T-helper 2 cell treated with Interferon-gamma antibody and Interleukin-4, amounts not matched to agents 5 μg/mL and 100 μg/mL, for 36 hours (primary cell): ENCODE measurements at places on chromosomes 7 and 10.

DNA sequence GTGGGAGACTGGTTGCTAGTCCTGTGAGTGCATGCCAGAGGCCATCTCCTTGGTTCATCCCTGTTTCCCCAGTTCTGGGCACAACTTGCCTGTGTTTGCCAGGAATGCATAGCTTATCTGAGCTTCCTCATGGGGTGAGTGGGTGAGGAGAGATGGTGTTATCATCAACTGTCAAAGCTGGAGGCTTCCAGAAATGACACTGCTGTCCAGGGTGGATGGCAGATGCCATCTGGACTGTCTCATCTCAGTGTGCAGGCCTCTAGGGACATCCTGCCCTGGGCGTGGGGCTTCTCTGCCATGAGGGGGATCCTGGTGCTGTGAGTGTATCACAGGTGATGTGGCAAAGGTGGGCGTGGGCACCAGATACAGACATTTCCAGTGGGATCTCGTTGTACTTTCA is 328.6 kb downstream of the DPP6 start:
- H3K27me3 ChIP-seq: no peaks in the 10 kb centered on the region
- no peak for DNase-seq
- H3K27ac ChIP-seq: no peak overlapping the region
- no peak overlapping the region for H3K4me3 ChIP-seq

DNA sequence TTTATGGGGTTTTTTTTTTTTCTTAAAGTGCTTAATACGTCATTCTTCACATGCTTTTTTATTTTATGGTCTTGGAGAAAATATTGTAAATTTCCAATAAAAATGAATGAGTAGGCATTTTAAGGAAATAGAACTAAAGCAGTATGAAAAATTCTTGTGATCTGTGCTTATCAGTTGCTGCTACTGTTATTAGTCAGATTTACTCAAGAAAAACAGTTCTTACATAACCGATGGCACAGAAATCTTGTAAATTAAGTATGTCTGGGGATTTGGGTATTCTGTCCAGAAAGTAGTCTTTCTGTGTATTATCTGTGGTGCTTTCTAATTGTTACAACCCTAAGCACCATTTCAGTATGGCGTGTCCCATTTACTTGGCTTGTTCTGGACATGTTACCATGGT is 64.7 kb downstream of the LRGUK start:
- no peaks in the 10 kb centered on the region for H3K36me3 ChIP-seq
- DNase-seq: no peak
- H3K27ac ChIP-seq: no peak overlapping the region
- peaks cover 28% of the 10 kb centered on the region for H3K4me1 ChIP-seq
- H3K4me3 ChIP-seq: no peak overlapping the region

DNA sequence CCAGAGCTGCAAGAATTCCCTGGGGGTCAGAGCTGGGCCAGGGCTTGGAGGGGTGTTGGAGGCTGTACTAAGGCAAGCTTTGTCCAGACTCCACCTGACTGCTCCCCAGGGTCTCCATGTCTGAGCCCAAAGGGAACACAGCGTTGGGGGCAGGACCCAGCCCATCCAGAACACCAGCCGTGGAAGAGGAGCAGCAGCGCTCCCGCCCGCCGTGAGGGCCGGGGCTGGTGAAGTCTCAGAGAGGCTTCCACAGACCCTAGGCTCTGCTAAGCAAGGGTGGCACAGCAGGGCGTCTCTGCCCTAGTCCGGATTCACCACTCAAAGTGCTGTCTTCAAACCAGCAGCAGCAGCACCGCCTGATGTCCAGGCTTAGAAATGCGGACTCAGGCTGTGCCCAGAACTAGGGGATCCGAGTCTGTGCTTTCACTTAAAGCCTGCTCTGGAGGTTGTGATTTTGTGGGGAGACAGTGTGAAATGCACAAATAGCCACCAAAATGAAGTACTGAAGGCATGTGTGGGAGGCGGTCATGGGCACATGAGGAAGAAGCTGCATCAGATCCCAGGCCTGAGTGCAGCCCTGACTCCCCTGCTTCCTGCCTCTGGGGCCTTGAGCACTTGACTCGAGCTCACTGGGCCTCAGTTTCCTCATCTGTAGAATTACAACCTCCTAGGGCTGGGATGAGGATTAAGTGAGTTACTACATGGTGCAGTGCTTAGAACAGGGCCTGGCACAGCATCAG is 16.6 kb upstream of the AQP1 start:
- no peak overlapping the region for H3K27ac ChIP-seq
- H3K4me1 ChIP-seq: no peaks in the 10 kb centered on the region
- H3K36me3 ChIP-seq: no peaks in the 10 kb centered on the region

DNA sequence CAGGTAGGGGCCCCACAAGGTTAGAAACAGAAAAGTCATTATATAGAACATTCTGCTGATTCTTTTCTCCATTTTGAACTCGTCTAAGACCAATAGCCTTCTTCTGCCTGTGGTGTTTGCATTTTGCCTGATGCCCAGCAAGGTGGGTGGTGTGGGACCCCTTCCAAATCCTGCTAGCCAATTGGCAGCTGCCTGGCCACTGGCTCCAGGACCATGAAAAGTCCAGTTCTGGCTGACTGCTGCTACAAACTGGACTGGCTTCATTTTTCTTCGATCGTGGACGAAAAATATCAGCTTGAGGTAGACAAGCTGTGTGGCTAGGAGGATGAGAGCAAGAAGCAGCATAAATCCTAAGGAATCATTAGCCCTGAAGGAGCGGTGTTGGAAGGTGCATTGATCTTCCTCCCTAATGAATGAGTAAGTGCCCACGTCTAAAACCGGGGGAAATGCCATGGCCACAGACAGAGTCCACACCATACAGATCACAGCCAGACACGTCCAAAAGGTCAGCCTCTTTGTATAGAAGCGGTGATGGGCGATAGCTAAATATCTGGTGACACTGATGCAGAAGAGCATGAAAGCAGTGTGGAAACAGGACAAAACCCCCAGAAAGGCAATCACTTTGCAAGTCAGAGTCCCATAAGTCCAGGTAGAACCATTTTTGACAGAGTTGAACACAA is 2.7 kb downstream of the GPR85 start:
- no peak overlapping the region for H3K4me3 ChIP-seq
- H3K27ac ChIP-seq: no peak overlapping the region
- H3K27me3 ChIP-seq: peaks cover 46% of the 10 kb centered on the region
- DNase-seq: no peak

DNA sequence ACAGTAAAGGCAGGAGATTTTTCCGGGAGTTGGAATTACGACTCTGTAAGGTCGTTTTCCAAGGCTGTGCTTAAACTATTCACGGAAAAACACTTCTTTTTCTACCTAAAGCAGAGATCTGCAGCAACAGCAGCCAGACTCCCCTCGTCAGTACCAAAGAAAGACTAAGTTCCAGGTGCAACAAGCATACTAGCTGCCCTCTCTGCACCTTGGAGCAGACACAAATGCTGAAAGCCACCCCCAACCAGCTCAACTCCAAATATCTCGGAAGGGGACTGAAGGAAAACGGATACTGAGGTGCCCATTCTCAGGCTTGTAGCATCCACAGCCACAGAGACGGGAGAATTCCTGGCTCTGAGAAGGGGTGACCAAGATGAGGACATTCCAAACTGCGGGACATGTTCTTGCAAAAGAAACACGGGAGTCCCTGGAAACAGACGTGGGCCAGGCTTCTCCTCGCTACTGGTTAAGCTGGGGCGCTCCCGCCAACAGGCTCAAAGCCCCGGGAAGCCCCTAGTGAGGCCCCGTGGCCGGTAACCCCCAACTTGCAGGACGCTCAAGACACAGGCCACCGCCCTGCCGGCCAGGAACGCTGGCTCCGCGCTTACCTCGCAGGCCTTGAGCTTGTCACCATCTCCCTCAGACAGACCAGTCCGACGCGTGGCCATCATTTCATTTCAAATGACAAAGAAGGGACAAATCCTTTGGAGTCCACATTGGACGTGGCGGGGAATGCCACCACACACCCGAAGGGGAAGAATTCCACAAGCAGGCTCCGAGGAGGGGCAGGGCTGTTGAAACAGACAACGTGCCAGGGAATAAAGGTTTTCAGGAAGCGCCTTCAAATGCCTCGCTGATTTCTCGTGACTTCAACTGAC is 2.2 kb downstream of the ARHGAP21 start:
- no peaks in the 10 kb centered on the region for H3K27me3 ChIP-seq
- H3K4me1 ChIP-seq: peaks cover 24% of the 10 kb centered on the region
- H3K27ac ChIP-seq: no peak overlapping the region
- DNase-seq: no peak
- H3K36me3 ChIP-seq: peaks cover 7% of the 10 kb centered on the region
- H3K4me3 ChIP-seq: peak overlapping the region; percentile 80

- no peaks in the 10 kb centered on the region for H3K27me3 ChIP-seq
- no peak for DNase-seq
- H3K4me1 ChIP-seq: no peaks in the 10 kb centered on the region
- no peak overlapping the region for H3K4me3 ChIP-seq
- H3K27ac ChIP-seq: no peak overlapping the region
- H3K36me3 ChIP-seq: no peaks in the 10 kb centered on the region
Measured at GRCh38 chr7:12296051-12296570, 85.0 kb downstream of the TMEM106B start.

DNA sequence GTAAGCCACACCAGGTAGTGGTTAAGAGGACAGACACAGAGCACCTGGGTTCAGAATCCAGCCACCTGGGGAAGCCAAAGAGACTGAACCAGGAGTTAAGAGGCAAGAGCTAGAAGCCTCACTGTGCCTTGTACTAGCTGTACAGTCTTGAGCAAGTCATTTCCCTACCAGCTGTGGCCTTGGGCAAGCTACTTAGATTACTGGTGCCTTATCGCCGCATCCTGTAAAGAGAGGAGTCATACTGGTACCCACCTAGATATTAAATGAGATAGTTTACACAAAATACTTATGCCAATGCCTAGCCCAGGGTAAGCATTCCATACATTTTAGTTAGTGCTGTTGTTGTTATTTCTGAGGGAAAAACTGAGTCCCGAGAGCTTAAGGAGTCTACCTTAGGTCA is 47.7 kb downstream of the HABP2 start:
- H3K36me3 ChIP-seq: no peaks in the 10 kb centered on the region
- H3K27me3 ChIP-seq: no peaks in the 10 kb centered on the region
- no peaks in the 10 kb centered on the region for H3K4me1 ChIP-seq
- H3K4me3 ChIP-seq: no peak overlapping the region

DNA sequence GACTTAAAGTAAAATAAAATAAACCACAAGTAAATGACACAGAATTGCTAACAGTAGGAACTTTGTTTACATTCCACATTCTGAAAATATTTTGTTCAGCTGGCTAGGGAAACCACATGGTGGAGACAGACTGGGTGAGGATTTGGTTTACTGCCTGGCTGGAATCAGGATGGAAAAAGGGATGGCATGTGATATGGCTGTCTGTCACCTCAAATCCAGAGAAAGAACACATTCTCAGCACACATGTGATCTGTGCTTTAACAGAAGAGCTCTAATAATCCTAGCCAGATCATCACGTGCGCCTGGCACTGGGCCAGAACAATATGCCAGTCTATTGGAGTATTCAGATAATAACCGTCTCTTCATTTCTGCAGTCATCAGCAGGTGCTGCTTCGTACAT is 90.9 kb upstream of the PIP4K2A start:
- no peaks in the 10 kb centered on the region for H3K4me1 ChIP-seq
- no peak overlapping the region for H3K4me3 ChIP-seq
- no peak overlapping the region for H3K27ac ChIP-seq
- peaks cover 13% of the 10 kb centered on the region for H3K27me3 ChIP-seq
- H3K36me3 ChIP-seq: no peaks in the 10 kb centered on the region
- no peak for DNase-seq

GRCh38 chr7:47587976-47588375 is 6.1 kb upstream of the TNS3 start:
- H3K4me1 ChIP-seq: no peaks in the 10 kb centered on the region
- no peak for DNase-seq
- no peaks in the 10 kb centered on the region for H3K36me3 ChIP-seq
- H3K27ac ChIP-seq: no peak overlapping the region

GRCh38 chr10:66572700-66573099 is 353.1 kb upstream of the LRRTM3 start:
- H3K4me1 ChIP-seq: no peaks in the 10 kb centered on the region
- no peaks in the 10 kb centered on the region for H3K36me3 ChIP-seq
- no peak overlapping the region for H3K27ac ChIP-seq

DNA sequence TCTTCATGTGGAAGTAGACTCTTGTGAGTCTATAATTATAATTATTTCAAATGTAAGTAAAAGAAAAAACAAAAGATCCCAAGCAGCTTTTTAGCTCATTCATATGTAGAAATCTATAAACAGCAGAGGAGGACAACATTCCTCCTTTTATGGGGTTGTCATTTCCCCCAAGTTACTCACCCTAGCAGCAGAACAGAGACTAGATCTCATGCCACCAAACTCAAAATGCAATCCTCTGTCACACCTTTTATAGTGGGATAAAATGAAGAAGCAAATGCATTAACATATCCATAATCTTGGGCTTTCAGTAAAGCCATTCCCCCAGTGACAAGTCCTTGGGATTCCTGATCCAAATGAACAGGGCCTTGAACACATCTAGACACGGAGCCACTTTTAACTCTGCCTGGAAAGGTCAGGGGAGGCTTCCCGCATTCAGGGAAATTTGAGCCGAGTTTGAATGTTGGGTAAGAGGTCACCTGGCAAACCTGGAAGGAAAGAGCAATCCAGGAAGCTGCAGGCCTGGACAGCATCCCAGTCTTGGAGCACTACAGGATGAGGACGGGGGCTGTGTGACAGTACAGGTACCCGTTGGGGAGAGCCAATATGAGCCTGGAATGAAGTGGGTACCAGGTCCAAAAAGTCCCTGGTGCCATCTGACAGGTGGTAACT is 76.4 kb downstream of the DOCK4 start:
- no peak overlapping the region for H3K27ac ChIP-seq
- no peaks in the 10 kb centered on the region for H3K4me1 ChIP-seq
- peaks cover 2% of the 10 kb centered on the region for H3K27me3 ChIP-seq
- no peaks in the 10 kb centered on the region for H3K36me3 ChIP-seq
- no peak overlapping the region for H3K4me3 ChIP-seq

DNA sequence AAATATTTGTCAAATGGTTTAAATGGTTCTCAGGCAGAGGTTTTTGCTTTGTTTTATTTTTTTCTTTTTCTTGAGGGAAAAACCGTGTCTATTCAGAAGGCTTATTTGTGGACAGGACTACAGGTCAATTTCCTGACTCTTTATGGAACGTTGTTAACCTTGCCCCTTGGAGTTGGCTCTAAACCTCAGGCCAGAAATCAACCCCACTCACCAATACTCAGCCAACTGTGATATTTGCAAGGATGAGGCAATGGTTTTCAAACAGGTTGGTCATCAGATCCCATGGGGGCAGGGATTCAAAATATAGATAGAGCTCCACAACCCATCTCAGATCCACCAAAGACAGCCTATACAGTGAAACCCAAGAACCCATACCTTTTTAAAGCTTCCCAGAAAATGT is 10.2 kb downstream of the PDLIM1 start:
- no peak overlapping the region for H3K27ac ChIP-seq
- H3K4me1 ChIP-seq: peaks cover 6% of the 10 kb centered on the region
- peaks cover 7% of the 10 kb centered on the region for H3K27me3 ChIP-seq
